Ascending aorta (tissue), 2 donors: ENCODE measurements at places on chromosomes 2 and 18.

DNA sequence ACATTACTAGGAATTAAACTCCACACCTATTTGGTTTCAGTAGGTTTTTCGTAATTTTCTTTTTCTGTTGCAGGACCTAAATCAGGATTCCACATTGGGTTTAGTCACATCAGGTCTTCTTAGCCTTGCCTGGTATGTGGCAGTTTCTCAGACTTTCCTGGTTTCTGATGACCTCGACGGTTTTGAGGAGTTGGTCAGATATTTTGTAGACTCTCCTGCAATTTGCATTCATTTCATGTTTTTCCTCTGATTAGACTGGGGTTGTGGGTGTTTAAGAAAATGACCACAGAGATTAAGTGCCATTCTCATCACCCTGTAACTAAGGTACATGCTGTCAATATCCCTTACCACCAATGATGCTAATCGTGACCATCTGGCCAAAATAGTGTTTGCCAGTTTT is 97.3 kb upstream of the ST6GAL2 start:
- DNase-seq, result no peak

GRCh38 chr2:11995456-11995855 is 249.0 kb downstream of the LPIN1 start:
- DNase-seq, result no peak

- DNase-seq, result no peak
Observed at GRCh38 chr2:15763106-15763821, 171.6 kb downstream of the DDX1 start.

GRCh38 chr2:10820978-10821695 is 8.6 kb upstream of the PDIA6 start:
- DNase-seq, result no peak

DNA sequence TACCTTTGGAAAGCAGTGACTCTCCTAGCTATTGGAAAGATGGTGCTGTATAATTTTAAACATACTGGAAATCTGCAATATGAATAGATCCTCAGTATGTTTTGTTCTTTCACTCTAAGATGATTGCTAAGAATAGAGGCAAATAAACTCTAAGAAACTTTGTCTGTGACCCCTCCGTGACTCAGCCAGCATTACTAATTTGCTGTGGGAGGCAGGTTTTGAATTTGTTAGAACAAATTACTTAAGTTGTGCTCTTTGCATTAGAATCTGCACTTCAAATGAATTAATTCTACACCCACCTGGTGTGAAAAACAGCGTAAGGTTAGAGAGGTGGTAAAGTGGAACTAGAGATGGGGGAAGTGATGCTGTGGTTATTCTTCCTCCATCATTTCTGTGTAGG is 142.2 kb downstream of the RAPGEF4 start:
- DNase-seq, result no peak

GRCh38 chr18:63112706-63113105 is 206.9 kb downstream of the BCL2 start:
- no peak for DNase-seq

GRCh38 chr2:641872-642815 is 35.1 kb downstream of the TMEM18 start:
- DNase-seq, result no peak
